ENCODE measurements at places on chromosomes 16 and 17.

DNA sequence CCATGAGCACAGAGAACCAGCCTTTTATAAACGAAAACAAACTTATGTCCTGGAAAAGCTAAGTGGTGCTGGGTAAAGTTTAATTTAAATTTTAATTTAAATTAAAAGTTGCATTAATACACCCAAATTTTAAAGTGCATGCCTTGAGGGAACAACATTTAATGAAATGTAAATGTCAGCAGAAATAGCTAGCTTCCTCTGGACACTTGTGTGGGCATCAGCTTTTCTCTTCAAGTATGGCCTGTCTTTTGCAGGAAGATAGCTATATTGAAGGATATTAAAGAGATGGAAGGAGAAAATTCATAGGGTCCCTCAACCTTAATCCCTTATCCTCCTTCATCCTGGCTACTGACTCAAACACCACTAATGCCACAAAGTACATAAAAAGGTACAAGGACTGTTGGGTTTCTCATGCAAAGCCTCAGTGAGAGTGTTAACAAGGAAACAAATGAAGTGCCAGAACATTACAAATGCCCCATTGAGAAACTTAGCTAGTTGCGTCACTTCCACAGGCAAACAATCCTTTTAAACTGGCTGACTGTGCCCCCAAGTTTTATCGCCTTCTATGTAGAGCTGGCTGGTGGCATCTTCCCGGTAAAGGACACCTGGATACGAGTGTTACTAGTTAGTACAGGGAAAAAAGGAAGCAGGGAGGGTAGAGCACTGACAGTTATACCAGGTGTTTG is 14.1 kb downstream of the PHF12 start:
- DNase-seq: no peak

DNA sequence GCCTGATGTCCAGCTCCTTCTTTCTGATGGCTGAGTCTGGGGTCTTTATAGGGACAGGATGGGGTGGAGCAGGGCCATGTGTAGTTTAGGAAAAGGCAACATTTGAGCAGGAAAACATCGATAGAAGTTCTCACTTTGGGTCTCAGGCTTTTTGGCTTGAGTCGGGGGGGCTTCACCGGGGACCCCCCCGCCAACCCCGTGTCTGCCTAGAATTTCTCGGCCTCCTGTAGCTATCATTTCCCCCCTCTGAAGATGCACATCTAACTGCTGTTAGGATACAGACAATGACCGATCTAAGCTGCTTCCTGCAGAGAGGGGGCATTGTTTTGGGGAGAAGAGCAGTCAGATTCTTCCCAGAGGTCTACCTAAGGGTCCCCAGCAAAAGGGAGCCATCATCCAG is 16.7 kb upstream of the ZNHIT3 start:
- DNase-seq: no peak

GRCh38 chr16:74862743-74863244 is 88.2 kb upstream of the FA2H start:
- no peak for DNase-seq

- DNase-seq: no peak
Measured at GRCh38 chr16:531494-532125, 4.1 kb downstream of the CAPN15 start.

- DNase-seq: no peak
Measured at GRCh38 chr17:5975661-5976060, 94.5 kb upstream of the WSCD1 start.

- DNase-seq: no peak
Measured at GRCh38 chr17:3308603-3309002, 10.4 kb upstream of the OR3A1 start.

DNA sequence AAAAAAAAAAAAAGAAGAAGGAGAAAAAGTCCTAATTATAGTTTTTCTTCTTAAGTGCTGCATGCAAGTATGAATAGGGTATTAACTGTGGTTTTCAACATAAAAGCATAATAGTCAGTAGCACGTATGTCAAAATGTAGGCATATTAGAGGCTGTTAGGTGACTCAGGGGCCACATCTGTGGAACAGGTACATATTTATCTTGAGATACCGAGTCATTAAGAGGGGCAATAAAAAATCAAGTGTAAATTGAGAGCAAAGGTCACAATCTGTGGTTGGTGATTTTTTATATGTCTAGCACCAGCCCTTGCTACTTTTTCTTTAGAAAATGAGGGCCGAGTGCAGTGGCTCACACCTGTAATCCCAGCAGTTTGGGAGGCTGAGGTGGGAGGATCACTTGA is 1113.8 kb upstream of the RBFOX1 start:
- DNase-seq: no peak

DNA sequence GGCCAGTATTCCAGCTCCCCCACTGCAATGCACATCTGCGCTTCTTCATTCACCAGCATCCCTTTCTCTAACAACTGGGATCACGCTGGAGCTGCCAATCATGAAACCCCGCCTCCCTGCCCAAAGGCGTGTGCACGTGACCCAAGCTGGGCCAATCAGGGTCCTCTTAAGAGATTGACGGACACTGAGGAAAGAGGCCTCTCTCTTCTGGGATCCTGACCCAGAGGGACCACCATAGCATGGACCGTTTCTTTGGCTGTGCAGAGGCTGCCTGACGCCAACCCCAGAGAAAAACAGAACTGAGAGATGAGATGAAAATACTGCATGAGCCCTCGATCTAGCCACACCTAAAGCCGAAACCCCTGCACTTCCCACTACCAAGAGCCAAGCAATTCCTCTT is 32.0 kb downstream of the COTL1 start:
- no peak for DNase-seq

DNA sequence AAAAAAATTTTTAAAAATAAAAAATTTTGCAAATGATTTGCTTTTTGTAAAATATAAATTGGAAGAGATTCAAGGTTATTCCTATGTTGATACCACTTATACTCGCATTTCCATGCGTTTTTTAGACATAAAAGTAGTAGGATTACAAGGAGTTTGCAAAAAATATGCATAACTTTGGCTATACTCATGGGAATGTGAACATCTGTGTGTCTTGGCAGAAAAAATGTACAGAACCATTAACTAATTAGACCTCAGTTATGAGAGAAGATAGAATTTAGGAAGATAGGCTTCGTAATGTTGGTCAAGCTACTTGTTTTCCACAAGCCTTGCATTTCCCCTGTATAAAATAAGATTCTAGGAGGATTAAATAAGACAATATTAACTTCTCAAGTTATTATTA is 61.1 kb upstream of the VPS4A start:
- no peak for DNase-seq

DNA sequence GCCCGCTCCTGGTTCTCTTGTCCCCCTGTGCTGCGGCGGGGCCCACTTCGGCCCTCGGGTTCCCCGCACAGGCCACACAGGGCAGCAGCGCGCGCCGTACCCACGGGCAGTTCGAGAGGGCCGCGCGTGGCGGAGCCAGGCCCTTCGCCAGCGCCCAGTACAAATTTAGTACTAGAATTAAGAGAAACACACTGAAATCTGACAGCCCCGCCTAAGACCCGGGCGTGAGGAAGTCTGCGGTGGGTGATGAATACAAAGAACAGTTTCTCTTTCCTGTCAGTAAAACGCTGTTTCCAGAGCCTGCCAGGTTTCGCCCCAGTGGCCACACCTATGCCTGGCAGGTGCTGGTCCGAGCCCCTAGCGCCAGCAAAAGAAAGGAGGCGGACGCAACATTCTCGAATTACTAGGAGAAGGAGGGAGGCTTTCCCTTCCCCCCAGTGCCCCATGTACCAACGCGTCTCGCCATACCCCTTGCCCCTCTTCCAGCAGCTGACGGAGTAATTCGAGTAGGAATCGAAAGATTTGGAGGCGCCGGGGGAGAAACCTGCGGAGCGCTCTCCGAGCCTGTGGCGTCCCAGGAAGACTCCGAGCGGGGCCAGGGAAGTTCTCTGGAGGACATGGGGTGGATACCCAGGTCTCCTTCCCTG is 591 bp upstream of the SLFN5 start:
- peak; percentile 86 for DNase-seq

Data from activated T-helper 2 cell treated with anti-CD3 and anti-CD28 coated beads, Interferon-gamma antibody, Interleukin-2, Interleukin-4, amounts not matched to agents 10 μg/mL and 5 μg/mL and 100 μg/mL, durations not matched to agents 14 hours and 24 hours and 36 hours (primary cell).